ENCODE measurements at places on chromosomes 5 and 9.

GRCh38 chr5:168328814-168329213 is 37.4 kb downstream of the WWC1 start:
- no peak for DNase-seq

DNA sequence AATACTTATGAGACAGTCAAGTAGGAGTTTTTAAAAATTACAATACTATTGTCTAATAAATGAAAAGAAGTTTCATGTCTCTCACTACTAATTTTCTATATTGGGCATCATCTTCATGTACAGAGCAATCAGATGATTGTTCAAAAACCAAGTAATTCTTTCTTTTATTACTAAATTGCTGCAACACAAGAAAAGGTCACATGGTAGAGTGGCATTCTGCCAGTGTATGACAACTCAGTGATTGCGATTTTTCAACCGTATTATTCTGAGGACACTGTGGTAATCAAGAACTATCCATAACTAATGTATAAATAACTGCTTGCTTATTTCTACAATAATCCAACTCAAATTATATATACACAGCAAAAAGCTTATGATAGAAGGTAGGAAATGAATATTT is 96.7 kb upstream of the GRHPR start:
- no peak for DNase-seq

DNA sequence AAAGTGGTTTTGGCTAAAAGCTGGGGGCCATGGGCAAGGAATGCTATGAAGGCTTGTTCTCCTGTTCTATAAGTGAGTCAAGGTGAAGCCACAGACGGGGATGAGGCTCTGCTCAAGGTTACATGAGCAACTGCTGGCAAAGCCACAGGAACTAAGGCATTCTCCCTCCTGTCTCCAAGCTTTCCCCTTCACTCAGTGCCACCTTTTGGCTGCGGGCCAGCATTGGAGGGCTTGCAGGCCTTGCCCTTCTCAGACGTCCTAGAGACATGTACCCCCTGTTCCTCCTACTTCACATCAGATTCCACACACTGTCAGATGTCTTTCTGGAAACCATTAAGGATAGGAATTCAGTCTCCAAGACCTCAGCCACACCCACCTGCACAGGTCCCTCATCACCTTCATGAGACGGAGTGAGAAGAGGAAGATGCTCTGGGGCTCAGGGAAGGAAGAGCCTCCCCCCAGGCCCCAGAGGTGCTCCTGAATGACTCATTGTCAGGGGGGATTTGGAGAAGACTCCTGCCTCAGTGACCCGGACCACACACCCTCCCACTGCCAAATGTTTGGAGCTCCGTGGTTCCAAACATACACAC is 20.5 kb upstream of the MEIKIN start:
- DNase-seq = peak; percentile 66

- DNase-seq = no peak
These were observed 122.9 kb upstream of the IL12B start for GRCh38 chr5:159453209-159453608.

GRCh38 chr5:169971780-169972179 is 8.5 kb downstream of the INSYN2B start:
- DNase-seq = no peak

GRCh38 chr5:151800532-151800931 is 28.8 kb downstream of the G3BP1 start:
- no peak for DNase-seq

- DNase-seq = no peak
These were observed 31.5 kb upstream of the C5orf58 start for GRCh38 chr5:170201311-170201710.

DNA sequence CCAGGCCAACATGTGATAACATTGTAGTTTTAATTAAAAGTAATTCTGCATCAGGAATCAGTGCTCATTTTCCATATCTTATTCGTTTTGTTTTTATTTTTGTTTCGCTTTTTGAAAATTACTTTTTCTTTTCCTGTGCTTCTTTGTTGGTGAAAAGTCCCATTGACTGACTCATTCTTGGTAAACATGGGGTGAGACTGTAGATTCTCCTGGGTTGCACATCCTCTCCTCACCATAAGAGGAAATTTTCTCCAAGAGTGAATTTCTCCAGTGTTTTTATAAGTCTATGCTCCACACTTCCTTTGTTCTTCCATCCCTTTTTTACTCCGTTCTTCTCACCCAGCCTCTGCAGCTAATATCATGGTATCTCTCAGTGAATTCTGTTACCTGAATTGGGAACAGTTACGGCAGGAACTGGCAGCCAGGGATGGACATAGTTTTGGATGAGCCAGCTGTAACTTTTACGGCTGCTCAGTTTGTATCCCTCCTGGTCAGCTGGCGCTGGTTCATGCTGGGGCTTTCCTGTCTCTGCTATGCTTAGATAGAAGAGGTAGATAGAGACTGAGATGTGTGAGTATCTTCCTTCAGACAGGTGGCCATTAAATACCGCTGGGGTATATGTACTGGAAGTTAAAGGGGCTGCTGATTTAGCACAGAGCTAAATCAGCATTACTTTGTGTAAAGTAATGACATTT is 80.0 kb downstream of the MAN2A1 start:
- no peak for DNase-seq

DNA sequence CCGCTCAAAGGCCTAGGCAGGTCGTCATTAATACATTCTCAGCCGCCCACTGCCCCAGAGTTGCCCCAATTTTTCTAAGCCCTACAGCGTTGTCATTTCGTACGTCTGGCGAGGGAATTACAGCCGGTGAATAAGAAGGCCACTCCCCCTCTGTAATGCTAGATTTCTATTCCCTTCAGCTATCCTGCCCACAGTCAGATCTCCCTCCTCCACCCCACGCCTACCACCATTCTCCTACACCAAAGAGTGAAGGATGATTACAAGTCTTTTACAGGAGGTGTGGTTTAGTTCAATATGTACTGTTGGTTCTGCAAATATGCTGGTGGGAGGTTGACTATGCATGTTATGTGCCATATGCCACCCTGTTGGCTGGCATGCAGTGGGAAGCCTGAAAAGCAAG is 83.7 kb upstream of the SMIM15 start:
- DNase-seq = no peak

DNA sequence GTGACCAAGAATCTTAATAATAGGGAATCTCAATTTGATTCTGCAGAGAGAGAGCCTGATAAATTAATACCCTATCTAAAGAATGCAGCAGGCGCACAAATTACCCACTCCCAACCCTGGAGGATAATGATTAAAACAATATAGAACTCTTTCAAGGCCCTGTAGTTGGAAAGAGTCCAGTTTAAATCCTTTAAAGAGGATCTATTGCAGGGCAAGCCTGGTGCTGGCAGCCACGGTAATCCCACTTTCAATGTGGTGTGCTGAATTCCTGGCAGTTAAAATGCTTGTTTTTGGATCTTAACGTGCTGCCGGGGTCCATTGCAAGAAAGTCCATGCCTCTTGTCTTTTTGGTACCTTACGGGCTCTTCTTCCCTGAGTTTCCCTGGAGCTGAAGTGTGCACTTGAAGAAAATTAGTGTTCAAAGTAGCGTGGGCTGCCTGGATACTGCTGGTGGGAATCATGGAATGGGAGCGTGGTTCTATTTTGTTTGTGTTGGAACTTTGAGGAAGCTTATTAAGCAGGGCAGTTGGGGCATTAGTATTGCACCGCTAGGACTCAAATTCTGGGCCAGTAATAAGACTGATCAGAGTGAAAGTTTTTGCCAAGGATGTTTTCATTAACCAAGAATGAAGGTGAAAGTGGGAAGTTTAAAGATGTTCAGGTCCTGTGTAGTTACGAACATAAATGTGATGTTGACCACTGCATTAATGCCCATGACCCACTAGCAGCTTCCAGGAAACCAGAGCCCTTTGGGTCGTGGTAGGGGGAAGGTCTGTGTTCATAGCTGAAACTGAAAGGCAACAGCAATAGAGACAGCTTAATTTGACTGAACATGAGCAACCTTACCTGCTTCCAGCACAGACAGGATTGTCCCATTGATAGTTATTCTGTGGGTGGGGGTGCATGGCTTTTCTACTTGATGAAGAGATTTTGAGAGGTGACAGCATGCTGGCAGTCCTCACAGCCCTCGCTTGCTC is 20.8 kb downstream of the MARCHF6 start:
- DNase-seq = no peak

GRCh38 chr9:20725675-20726074 is 41.6 kb downstream of the FOCAD start:
- DNase-seq = no peak

GRCh38 chr5:126818736-126819135 is 41.8 kb downstream of the LMNB1 start:
- no peak for DNase-seq

GRCh38 chr9:73038613-73039012 is 85.8 kb upstream of the ALDH1A1 start:
- DNase-seq = no peak

DNA sequence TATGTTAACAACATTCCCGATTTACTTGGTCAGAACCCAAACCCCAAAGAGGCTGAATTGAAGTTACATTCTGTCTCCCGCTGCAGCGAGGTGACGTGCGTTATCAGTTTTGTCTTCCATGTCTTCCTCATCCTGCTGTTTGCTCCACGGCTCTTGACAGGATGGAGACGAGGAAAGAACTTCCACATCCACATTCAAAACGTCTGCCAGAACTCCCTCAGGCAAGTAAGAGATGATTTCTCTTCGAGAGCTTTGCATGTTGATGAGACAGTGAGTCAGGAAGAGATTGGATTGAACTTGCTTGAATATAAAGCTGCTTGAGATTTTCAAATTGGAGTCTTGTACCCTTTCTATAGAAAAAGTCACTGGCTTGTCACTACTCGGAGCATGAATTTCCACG is 242.6 kb downstream of the AUH start:
- no peak for DNase-seq

Measured in osteocyte (in vitro differentiated cells).